Activated gamma-delta T cell treated with anti-CD3 and anti-CD28 coated beads, Interleukin-2, amount 50 U/mL, for 16 hours (primary cell): ENCODE measurements at places on chromosomes 13 and 19.

GRCh38 chr13:102569488-102569887 is 27.3 kb upstream of the TPP2 start:
- DNase-seq = no peak

DNA sequence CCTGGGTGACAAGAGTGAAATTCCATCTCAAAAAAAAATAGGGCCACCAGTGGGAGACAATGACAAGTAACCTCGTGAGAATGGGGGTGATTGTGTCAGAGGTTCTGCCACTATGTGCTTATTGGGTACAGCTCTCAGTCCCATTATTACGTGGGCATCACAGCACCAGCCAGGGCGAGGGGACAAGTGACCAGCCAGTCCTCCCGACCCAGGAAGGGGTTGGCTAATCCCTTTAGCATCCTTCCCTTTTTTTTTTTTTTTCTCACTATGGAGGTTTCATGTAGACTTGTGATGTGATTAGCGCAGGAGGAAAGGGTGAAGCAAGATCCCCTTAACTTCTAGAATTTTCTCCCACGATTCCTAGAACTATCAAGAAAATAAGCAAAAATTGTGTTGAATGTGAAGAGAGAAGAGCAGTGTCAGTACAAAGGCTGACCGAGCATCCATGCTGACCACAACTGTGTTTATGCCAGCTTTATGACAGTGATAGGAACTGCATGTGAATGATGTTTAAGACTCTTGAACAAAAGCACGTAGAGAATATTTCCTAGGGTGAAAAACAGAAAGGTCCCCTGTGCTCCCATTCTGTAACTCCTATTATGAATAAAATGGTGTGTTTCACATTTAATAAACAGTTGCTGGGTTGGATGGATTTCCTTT is 50.0 kb downstream of the ALOX5AP start:
- no peak for DNase-seq

GRCh38 chr13:47233734-47234133 is 336.9 kb upstream of the HTR2A start:
- DNase-seq = no peak

- DNase-seq = no peak
These were observed 618.0 kb upstream of the ARGLU1 start for GRCh38 chr13:107185889-107186288.

- DNase-seq = no peak
These were observed 505 bp upstream of the SHKBP1 start for GRCh38 chr19:40576151-40576584.

DNA sequence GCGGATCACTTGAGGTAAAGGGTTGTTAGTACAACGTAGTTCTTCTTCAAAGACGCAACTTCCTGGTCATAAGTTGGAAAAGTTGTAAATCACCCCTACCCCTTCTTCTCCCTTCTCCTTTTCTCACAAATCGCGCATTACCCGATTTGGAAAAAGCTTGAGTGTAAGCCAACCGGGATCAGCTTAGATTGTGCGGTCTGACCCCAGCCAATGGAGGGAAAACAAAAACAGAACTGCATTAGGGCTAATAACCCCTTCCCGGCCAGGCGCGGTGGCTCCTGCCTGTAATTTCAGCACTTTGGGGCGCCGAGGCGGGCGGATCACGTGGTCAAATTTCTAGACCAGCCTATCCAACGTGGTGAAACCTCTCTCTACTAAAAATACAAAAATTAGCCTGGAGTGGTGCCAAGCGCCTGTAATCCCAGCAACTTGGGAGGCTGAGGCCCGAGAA is 806 bp downstream of the ZNF90 start:
- no peak for DNase-seq

DNA sequence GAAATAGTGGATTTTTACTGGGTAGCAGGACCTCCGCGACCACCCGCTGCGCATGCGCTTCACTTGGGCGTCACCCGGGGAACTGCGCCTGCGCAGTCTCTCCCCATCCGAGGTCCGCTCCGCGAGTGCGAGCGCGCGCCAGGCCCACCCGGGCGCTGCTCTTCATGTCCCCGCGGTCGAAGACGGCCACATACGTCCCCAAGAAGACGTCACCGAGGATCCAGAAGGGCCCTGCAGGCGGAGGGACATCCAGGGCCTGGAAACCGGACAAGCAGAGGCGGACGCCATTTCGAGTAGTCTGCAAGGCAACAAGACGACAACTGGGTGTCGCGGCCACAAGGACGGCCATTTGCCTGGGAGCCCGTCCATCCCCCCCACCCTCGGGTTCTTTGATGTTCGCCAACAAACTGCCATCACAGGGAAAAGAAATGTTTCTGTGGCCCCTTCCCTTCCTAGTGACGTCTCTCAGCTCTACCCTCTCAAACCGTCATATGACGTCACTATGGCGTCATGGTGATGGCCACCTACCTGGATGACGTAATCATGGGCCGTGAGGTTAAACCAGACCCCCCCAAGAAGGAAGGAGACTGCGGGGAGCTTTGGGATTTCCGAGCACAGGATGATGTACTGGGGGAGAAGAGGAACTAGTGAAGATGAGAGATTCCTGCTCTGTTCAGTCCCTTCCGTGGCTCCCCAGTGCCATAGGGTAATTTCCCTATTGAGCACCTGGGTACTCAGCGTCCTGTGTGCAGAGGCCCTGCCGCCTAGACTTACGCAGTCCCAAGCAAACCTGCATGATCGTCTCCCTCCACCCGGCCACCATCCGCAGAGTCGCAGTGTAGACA is 6.7 kb downstream of the NAPSA start:
- peak; percentile 56 for DNase-seq

- DNase-seq = no peak
These were observed 566 bp upstream of the CCDC97 start for GRCh38 chr19:41309180-41310032.

DNA sequence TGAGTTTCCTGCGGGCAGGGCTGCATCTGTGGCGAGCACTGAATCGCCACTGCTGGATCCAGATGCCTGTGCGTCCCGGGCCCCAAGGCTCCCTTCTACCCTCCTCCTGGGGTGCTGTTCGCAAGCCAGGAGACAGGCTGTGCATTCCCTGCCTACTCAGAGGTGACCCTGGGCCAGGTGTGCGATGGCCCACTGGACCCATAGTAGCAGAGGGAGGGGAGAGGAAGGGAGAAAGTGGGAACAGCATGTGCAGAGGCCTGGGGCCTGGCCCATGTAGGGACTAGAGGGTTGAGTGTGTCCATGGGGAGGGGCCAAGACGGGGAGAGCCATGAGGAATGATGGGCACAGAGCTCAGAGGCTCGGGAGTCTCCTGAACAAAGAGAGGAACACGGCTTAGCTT is 27.3 kb downstream of the CARM1 start:
- no peak for DNase-seq

- DNase-seq = no peak
These were observed 2.2 kb upstream of the ARHGAP33 start for GRCh38 chr19:35773020-35773806.

DNA sequence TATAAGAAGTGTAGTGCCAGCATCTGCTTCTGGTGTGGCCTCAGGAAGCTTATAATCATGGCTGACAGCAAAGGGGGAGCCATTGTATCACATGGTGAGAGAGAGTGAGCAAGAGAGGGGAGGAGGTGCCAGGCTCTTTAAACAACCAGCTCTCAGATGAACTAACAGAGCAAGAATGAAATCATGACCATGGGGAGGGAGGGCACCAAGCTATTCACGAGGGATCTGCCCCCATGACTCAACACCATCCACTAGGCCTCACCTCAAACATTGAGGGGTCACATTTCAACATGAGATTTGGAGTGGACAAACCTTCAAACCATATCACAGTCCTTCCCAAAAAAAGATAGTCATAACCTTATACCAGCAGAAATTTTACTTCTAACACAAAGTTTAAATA is 174.0 kb downstream of the GPC5 start:
- DNase-seq = no peak

- no peak for DNase-seq
These were observed 74.3 kb downstream of the SLC25A15 start for GRCh38 chr13:40863723-40864122.

DNA sequence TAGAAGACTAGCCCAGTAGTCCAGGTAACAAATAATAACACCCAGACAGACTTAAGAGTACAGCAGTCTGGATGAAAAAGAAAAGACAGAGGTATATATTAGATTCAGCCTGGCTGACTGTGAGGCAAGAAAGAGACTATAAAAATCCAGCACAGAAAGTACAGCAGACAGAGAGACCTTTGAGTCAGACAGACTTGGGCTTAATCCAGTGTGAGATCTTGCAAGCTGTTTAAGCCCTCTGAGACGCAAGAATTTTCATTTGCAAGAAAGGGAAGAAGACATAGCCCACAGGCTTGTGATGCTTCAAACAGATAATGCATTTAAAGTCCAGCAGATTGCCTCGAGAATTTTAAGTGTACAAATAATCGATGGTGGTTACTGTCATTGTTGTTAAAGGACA is 471.4 kb downstream of the LIG4 start:
- DNase-seq = no peak

DNA sequence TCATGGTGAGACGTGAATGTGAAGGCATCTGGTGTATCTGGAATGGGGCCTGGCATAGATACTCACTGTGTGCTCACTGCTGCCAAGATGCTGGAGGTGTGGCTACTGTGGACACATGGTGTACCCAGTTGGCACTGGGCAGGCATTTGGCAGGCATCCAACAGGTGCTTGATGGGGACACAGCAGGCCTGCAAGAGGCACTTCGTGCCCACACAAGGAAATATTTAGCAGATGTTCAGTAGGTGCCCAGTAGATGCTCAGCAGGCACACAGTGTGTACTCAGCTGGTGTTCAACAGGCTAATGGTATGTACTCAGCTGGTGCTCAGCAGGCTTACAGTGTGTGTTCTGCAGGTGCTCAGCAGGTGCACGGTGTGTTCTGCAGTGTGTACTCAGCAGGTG is 14.2 kb downstream of the CRTC1 start:
- no peak for DNase-seq

- DNase-seq = no peak
These were observed 481.4 kb downstream of the SUCLA2 start for GRCh38 chr13:47519626-47520025.

GRCh38 chr19:42122691-42123607 is 9.3 kb downstream of the POU2F2 start:
- DNase-seq = no peak

DNA sequence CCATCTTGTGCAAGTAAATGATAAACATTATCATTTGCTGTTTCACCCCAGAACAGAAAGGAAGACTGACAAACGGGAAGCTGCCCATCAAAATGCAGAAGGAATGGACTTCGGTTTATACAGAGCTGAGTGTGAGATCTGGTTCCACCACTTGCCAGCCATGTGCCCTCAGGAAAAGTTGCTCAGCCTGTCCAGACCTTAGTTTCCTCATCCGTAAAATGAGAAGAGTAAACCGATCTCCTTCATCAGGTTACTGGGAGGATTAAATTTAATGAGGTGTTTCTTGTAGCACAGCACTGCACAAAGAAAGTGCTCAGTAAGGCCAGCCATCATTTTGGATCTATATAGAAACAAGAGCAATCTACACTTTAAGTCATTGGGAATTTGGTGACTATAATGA is 36.7 kb upstream of the SERP2 start:
- no peak for DNase-seq

DNA sequence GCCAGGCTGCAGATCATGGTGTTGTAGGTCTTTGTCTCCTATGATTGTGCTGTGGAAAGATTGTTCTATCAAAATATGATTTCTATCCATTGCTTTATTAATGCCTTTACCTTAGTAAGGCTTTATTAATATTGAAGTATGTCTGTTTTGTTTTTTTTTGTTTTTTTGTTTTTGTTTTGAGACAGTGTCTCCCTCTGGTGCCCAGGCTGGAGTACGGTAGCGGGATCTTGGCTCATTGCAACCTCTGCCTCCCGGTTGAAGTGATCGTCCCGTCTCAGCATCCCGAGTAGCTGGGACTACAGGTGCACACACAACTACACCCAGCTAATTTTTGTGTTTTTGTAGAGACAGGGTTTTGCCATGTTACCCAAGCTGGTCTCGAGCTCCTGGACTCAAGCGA is 7.7 kb downstream of the IRGC start:
- no peak for DNase-seq

DNA sequence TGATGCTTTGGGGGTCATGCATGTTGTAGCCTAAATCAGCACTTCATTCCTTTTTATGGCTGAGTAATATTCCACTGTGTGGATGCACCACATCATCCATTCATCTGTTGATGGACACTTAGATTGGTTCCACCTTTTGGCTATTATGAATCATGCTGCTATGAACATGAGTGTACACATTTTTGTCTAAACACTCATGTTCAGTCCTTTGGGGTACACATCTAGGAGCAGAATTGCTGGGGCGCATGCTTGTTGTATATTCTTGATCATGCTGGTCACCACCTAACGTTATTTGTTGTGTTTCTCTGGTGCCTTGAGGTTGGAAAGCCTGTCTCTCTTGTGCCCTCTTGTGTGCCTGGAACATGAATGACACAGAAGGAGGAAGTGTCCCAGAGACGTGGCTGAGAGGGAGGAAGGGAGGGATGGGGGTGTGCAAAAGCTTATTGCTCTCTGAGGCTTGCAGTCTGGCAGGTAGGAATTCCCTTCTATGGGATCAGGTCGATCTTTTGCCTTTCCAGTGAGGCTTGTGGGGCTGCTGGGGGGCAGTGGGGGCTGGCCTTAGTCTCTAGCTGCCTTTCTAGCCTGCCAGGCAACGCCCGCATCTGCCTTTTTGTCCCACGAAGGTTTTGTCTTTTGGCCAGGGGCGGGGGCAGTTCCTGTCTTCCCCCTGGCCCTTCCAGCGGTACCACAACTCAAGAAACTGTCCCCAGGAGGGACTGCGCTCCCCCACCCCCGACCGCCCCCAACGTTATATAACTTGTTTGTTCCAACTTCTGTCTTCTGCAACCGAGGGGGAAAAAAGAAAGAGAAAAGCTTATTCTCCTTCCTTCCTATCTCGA is 7.6 kb downstream of the KLHL26 start:
- DNase-seq = no peak

- DNase-seq = no peak
These were observed 10.4 kb upstream of the LCP1 start for GRCh38 chr13:46192412-46192811.

GRCh38 chr13:85093808-85094207 is 705.4 kb downstream of the SLITRK6 start:
- no peak for DNase-seq

GRCh38 chr13:30016398-30016797 is 166.0 kb upstream of the UBL3 start:
- no peak for DNase-seq

GRCh38 chr19:51521781-51522180 is 9.7 kb downstream of the SIGLEC6 start:
- no peak for DNase-seq

- peak; percentile 23 for DNase-seq
These were observed at the start of gene GAMT for GRCh38 chr19:1401138-1401888. Gene GAMT, minus strand, starts transcription at chr19:1401542. Its CDS starts 66 bp downstream, at chr19:1401476.
